CD4-positive, alpha-beta memory T cell (primary cell): ENCODE measurements at places on chromosomes 7 and 10.

- peak; percentile 57 for DNase-seq
Observed at GRCh38 chr10:132186488-132187429, at the start of gene DPYSL4. Gene DPYSL4, plus strand, starts transcription at chr10:132186948. Its CDS starts 116 bp downstream, at chr10:132187064.

GRCh38 chr10:126511917-126512479, 123.7 kb upstream of the ADAM12 start:
- DNase-seq = no peak

GRCh38 chr10:95249467-95249866, 41.3 kb downstream of the PDLIM1 start:
- no peak for DNase-seq

DNA sequence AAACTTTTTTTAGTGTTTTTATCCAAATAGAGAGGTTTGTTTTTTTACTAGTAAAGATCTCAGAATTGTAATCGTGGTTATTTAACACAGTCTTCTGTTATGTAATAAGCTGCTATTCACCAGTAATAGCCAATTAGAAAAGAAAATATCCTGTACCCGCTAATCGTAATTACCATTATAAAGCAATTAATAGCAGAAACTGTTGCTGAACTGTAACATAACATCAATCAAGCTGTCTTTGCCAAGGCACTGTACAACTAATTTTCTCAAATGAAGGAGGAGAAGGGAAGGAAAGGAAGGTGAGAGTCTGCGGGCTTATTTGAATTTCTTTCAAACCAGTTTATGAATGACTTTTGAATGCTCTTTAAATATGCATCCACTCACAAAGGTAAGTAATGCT, 9.3 kb downstream of the ZNF277 start:
- DNase-seq = no peak

DNA sequence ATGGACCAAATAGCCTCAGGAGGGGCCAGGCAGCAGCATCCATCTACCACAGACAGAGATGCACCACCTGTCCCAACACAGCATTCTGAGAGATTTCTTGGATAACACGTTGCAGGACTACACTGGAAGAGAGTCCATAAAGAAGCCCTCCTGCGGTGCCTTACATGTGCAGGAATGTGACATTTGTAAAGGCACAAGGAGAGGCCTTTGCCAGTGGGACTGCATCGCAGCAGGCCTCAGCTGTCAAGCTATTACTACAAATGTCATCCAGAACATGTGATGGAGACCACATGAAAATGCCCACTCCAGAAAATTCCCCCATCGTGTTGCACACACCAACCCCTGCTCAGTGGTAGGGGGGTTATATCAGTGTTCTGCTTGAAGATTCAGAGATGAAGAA, 77.4 kb downstream of the ATXN7L1 start:
- no peak for DNase-seq

GRCh38 chr7:54705436-54705835, 53.6 kb downstream of the SEC61G start:
- no peak for DNase-seq

DNA sequence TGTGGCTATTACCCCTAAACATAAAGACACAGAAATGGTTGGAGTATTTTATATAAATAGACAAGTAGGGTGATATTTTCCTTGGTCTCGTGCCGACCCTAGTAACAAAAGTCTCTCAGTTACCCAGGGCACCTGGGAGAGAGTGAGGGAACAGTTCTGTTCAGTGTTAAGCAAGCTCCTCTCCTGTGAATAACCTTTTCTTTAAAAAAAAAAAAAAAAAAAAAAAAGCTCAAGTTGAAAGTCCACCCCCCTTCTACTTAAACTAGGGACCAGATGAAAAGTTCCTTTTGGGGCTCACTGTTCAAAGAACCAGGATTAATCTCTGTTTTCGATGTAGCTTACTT, 636.9 kb upstream of the GALNT17 start:
- no peak for DNase-seq

DNA sequence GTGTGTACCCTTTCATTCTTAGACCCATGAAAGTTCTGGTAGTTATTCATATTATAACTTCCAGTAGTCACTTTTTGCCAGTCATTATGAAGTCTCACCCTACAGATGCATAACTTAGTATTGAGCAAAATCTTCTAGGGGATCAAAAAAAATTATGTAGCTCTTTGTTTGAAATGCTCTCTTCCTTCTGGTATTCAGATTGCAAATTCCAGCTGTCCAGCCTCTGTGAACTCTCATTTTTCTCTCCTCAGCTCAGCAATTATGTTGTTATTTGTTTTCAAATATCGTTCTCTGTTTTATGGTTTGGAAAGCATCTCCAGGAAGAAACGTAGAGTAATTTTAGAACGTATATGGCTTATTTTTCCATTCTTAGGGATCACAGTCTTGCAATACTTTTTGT, 442.5 kb downstream of the SEMA3D start:
- DNase-seq = no peak

- no peak for DNase-seq
Observed at GRCh38 chr7:141475679-141476078, 75.5 kb upstream of the AGK start.
